ENCODE measurements at places on chromosomes 2 and 18.

DNA sequence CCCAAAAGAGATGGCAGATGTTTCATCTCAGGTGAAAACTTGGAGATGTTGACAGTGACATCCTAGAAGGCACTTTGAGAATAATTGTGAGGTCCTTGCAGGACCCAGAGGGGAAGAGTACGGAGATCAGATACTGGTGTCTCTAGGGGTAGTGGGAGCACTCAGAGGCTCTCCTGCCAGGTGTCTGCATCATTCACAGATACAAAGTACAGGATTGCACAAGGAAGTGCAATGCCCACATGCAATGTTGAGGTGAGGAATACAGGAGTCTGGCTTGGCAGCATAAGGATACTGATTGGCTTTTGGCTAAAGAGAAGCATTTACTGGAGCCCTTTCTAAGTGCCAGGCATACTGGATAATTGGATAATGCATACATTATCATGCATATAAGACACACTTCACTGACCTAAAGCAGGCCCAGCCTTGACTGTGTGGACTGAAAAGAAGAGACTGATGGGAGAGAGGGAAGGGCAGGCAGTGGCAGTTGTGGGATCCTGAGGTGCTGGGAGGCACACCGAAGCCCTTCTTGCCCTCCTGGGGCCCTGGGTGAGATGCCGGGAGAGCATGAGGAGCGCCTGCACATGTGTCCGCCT lies 31.0 kb upstream of the NCKAP5 start:
- DNase-seq = no peak

GRCh38 chr2:200788121-200788718 lies 23.5 kb upstream of the BZW1 start:
- DNase-seq = no peak

DNA sequence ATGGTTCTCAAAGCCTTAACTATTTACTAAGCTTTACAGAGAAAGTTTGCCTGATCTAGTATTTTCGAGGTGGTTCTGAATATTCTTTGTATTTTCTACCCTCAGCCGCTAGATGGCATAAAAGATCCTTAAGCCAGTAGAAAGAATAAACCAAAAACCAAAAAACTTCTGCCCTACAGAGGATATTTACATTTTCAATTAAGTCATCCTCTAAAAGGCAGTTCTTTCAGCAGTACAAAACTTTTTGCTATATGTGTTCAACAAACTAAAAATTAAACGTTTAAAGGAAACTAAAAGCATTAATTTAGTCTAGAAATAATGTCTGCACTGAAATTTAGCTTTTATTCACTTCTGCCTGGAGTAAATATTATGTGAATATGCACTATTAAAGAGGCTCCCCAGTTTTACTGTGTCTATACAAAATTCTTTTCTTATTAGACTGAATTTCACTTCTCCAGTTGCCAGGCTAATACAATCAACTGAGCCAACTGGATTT lies 297.5 kb downstream of the PIEZO2 start:
- DNase-seq = no peak

- no peak for DNase-seq
Observed at GRCh38 chr2:236731767-236732580, 162.3 kb downstream of the ACKR3 start.

DNA sequence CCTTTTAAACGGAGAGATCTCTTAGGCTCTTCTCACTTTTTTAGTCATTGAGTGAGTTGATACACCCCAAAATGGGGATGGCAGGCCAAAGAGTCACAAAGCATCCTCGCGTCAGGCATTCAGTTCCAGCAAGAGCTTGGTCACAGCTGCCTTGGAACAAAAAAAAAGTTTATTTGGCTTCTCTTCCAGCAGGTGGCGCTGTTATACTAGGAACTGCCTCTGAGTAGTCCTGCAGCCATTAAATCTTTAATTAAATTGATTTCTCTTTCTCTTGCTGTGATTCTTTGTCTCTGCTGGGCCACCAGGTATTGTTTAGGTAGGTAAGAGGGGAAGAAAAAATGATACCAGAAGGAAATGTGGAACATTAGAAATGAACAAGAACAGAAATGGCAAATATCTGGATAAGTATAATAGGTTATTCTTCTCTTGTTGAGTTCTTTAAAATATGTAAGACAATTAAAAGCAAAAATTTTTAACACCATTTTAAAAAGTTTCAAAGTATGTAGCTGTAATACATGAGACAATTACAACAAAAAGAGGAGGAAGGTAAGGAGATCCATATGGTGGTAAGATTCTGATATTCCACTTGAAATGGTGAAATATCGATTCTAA lies 175.1 kb downstream of the GALNT1 start:
- DNase-seq = no peak

DNA sequence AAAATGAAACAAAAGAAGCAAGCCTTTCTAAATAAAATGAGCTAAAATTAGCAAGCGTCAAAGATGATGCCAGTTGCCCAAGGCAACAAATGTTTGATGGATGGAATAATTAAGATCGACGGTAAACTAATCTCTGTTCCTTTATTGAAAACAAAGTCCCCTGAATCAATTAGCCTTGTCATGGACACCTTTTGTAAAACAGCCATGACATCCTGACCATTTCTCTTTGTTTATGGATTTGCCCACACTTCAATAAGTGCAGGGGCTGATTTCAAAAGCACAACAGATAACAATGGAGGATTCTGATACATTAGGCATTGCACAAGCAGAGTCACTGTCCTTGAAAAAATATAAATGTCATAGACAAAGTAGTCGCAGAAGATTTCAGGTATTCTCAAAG lies 160.1 kb upstream of the HNRNPA3 start:
- no peak for DNase-seq

GRCh38 chr2:9708683-9709538 lies 78.1 kb upstream of the YWHAQ start:
- no peak for DNase-seq
